Activated CD4-positive, alpha-beta T cell treated with anti-CD3 and anti-CD28 coated beads, Interleukin-2, amount 50 U/mL, for 24 hours (primary cell): ENCODE measurements at places on chromosomes 1 and 21.
A peak's percentile ranks its signal among the peaks of the same experiment; 100 is the strongest.

DNA sequence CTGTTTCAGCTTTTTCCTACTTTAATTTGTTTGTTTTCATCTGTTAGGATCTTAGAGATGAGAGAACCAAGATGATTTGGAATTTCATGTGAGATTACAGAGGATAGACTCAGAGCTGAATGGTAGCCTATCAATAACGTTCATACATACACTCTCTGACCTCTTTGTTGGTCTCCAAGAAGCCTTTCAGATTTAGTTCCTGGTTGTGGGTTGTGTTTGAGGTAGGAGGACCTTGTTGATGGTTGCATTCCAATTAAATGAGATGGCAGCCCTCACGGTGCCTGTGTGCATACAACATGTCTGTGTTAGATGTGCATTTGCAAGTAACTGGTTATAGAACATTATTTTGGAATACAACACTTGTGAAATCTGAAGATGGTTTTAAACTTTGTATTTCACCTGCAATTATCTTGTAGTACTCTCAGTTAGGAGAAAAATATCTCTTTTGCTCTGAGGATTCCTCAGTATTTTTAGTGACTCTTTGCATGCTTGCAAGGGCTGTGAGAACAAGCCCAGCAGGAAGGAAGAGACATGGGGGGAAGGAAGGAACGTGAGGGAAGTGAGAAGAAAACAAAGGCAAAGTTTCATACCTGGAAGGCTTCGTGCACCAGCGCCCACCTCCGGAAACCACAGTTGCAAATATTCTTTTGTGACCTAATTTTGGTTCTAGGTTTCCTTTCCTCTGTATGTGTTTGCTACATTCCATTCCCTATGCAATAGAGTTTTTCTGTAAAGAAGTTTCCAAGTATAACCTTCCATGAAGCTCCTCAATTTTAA lies 291.8 kb downstream of the DISC1 start:
- DNase-seq = peak; percentile 19

GRCh38 chr1:217929213-217929885 lies 298.2 kb downstream of the SPATA17 start:
- no peak for DNase-seq

DNA sequence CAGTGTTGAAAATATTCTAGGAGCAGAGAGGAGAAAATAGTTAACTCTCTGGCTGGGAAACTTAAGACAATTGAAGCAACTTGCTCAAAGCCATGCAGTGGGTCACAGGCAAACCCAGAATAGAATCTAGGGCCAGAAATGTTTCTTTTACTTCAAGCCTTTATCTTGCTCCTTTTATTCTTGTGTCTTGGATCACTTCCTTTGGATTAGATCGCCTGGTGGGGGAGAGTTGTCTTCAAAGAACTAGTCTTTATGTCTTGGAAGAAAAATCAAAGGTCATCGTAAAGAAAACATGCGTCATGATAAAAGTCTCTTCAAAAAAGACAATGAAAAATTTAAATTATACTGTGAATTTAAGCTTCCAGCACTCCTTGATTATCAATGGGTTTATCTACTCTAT lies 493.6 kb upstream of the USP24 start:
- DNase-seq = no peak

GRCh38 chr1:200306944-200307754 lies 102.7 kb downstream of the ZNF281 start:
- DNase-seq = no peak

- no peak for DNase-seq
Measured at GRCh38 chr1:247337250-247337746, 5.6 kb upstream of the ZNF496 start.

- DNase-seq = no peak
Measured at GRCh38 chr1:3668148-3668547, 15.8 kb downstream of the TP73 start.

DNA sequence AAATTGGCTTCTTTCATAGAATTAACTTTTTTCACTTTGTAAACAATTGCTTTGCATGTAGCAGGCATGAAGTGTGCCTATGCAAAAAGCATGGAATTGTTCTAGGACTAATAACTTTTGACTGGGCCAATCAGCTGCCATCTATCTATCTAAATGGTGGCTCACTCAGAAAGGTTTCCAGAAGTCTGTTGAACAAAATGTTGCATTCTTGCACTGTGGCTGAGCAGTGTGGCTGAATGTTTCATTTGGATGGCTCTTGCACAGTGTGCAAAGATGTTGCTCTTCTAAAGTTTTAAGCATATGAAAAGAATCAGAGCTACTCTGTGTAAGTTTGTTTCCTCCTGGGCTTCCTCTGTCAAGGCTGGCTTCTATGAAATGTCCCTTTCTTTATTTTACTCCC lies 213.5 kb downstream of the KCTD3 start:
- DNase-seq = no peak

DNA sequence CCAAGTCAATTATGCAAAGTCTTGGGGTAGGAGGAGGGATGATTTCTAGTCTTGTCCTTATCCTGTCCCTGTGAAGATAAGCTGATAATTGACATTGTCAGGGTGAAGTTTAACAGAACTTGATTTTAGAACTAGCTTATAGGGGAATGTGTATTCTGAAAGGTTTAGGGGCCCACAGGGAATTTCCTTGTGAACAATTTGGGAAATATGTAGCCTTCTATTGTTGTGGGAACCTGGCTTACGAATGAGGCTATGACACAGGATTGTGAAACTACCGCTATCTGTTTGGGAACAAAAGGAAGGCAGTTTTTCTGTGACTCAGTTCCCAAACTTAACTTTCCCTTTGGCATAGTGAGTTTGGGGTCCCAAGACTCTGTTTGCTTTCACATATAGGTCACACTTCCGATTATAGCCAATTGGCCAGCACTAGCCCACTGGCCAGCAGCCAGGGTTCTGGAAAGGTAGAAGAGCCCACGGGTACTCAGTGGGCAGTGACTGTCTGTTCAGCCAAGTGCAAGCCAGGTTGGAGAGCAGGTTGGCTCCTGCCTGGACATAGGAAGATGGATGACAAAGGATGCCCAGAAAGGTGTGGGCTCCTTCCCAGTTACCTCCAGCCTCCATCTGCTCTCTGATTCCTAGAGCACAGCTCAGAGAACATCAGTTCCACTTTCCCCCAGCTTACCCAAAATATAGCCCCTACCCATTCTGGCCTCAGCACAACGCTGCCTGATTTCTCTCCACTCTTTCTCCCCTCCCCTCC lies 35.5 kb downstream of the H3-3A start:
- no peak for DNase-seq

DNA sequence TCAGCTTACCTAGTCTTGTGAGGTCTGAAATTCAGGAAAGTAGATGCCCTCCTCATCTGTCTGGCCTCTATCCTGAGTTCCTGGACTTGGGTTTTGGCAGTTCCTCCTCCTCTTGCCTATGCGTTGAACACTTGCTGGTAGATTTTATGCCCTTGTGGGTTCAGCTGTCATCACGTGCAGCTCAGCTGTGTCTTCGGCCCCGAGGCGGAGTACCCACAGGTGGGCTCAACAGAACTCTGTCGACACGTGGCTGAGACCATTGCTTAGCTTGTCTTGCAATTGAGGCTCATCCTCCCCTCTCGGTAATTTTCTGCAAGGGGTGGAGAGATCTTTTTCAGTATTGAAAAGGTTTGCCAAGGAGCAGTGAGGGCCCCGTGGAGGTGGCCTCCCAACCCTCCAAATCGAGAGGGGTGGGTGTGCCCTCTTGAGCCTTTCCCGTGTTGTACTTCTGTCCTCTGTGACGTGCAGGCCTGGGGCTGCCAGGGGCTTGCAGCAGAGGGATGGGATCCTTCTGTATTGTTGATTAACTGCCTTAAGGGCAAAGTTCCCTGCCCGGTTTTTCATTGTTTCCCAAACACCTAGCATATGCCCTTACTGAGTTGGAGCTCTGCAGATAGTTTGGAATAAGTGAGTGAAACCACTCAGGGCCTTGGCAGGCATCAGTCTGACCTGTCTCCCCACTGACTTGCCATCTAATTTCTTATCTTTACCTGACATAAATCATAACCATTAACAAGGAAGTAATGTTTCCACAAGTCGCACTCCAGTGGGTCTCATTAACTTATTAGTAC lies 2.9 kb downstream of the CENPS start:
- no peak for DNase-seq

DNA sequence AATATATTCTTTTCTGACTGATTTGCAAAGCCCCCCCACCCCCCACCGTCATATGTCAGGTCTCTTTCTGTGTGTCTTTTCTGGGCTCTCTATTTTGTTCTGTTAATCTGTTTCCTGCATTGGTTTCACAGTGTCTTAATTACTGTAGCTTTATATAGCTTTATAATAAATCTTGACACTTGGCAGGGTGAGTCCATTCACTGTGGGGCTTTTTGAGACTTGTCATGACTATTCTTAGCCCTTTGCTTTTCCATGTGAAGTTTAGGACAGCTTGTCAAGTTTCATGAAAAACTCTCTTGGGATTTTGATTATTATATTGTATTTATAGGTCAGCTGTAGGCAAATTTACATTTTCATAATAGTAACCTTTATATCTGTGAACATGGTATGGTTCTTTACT lies 50.4 kb downstream of the MIGA1 start:
- no peak for DNase-seq

GRCh38 chr21:42734323-42734971 lies 81.0 kb downstream of the PDE9A start:
- no peak for DNase-seq
